ENCODE measurements at places on chromosomes 3 and 15.
A peak's percentile ranks its signal among the peaks of the same experiment; 100 is the strongest.

DNA sequence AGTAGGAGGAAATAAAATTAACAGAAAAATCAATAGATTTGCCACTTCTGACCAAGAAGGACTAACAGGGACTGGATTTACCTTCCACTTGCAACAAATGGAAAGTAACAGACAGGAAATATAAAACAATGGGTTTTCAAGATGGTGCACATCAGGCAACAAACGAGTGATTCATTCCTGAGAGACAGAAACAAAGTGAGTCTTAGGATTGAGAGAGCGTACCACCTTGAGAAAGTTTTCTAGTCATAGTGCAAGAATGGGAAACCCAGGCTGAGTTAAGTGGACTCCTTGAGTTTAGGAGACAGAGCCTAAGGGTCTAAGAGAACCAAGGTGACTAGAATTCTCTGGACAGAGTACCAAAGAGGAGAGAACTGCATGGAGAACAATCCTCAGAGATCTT lies 101.7 kb downstream of the PPP2R3A start:
- no peak for DNase-seq

- DNase-seq: no peak
Measured at GRCh38 chr3:129068291-129068886, 7.8 kb downstream of the GP9 start.

GRCh38 chr3:7813365-7813764 lies 688.3 kb upstream of the LMCD1 start:
- DNase-seq: no peak

DNA sequence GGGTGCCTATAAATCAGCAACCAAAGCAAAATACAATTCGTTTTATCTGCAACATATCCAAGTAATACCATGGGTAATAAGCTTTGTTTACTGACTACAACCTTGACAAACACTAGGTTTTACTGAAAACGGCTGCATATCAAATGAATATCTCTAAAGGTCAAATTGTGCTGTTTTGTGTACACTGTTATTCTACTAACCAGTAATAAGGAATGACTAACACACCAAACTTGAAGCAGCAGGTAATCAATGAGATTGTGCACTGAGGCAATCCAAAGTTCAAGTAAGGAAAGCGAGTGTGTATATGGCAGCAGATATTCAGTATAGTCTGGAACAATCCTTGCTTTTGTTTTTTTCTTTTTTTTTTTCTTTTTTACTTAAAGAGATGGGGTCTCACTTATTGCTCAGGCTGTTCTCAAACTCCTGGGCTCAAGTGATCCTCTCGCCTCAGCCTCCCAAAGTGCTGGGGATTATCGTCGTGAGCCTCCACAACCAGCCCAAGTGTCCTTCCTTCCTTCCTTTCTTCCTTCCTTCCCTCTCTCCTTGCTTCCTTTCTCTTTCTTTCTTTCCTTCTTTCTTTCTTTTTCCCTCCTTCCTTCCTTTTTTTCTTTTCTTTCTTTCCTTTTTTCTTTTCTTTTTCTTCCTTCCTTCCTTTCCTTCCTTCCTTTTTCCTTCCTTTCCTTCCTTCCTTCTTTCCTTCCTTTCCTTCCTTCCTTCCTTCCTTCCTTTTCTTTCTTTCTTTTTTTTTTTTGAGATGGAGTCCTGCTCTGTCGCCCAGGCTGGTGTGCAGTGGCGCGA lies 34.9 kb downstream of the AP3S2 start:
- DNase-seq: no peak

- DNase-seq: no peak
Measured at GRCh38 chr3:39639344-39640236, 169.8 kb upstream of the MYRIP start.

DNA sequence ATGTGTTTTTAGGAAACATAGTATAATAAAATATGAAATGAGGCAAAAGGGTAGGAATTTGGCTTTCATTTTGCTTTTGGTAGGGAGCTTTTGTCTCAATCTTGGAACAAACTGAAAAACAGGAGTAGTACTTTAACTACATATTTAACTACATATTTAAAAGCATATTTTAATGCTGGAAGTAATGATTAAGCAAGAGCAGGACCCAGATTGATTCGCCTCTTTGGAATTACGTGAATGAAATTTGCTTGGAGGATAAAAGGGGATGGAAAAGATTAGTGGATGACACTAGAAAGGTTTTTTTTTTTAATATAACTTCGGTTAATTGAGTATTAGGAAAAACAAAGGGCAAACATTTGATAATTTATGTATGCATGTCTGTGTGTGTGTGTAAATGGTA lies 11.2 kb upstream of the TMEM212 start:
- DNase-seq: no peak

- no peak for DNase-seq
Measured at GRCh38 chr3:127256733-127257271, 31.0 kb downstream of the PRR20G start.

DNA sequence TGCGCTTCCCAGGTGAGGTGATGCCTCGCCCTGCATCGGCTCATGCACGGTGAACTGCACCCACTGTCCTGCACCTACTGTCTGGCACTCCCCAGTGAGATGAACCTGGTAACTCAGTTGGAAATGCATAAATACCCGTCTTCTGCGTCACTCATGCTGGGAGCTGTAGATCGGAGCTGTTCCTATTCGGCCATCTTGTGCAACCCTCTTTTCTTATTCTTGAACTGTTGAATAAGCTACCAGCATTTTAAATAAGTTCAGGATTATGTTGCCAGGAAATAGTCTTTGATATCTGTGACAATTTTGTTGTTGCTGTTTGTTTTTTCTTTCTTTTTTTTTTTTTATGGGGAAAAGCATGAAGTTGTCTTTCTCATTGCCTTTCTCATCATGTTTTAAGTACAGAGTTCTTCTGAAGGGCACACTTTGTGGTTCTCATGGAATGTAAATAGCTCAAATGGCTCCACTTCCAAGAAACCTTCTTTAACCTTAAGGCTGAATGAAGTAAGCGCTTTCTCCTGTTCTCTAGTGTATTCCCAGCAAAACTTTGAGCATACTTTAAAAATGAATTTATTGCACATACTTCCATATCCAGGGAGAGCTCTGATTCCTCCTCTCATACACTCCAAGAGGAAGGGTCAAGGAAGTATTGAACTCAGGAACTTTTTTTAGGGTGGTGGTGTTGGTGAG lies 468.0 kb upstream of the TBL1XR1 start:
- DNase-seq: no peak

DNA sequence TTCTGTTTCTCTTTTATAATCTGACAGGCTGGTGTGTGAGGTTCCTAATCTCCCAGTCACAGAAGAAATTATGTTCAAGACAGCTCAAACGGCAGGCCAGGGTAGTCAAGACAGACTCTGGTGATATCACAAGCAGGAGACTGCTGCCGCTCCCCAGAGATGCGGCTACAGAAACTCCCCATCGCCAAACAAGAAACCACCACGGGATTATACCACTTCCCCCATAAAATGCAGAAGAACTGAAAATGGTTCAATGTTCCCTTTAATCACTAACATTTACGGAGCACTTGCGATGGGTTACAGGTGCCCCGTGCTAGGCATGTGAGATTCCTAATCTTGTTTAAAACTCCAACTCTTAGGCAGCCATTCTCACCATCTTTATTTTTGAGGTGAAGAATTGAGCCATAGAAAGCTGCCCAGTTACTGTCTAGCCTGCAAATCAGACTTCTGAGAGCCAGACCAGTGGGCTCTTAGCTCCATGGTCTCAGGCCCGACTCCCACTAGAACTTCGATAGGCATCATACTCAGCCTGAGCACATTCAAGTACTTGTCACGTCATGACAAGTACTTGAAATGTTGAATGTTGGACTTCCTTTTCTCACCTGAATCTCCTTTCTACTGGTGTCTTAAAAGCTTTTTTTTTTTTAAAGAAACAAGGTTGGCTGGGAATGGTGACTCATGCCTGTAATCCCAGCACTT lies 58.4 kb downstream of the TBC1D2B start:
- no peak for DNase-seq

DNA sequence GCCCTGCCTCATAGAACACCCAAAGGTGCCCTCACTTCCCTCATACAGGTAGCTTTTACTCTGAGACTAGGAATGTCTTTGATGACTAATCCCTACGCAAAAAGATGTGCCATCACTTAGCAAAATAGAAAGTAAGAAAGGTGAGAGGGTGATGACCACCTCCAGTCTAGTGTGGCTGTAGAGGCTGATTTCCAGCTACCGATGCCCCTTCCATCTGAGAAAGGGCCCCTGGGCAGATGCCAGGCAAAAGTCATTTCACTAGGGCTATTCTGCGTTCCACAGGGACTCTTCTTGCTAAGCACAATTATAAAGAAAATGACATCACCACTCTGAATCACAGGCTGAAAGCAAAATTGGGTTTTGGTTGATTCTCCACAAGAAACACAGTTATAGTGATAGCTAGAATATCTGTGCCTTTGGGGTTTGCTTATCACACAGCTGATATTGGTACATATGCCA lies 77.4 kb downstream of the RBPMS2 start:
- DNase-seq: peak; percentile 11

- DNase-seq: no peak
Measured at GRCh38 chr3:197027151-197027895, 2.3 kb downstream of the MELTF start.

- no peak for DNase-seq
Measured at GRCh38 chr15:47644722-47645121, 72.6 kb upstream of the SEMA6D start.

DNA sequence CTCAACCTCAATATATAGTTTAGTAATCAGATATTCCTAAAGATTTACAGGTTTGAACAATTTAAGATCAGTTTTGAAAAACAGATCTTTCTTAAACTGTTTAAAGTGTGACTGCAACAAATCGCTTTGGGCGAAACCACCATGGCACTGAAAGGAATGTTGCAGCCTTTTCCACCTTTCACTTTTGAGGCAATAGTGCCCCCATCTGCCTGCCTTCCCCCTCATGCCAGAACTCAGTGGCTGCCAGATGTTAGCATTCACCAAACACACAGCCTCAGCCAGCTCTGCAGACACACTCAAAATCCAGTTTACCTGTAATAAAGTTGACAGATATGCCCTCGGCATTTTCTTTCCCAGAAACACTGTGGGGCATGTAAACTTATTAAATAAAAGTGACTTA lies 3.3 kb downstream of the LYSMD4 start:
- DNase-seq: no peak

DNA sequence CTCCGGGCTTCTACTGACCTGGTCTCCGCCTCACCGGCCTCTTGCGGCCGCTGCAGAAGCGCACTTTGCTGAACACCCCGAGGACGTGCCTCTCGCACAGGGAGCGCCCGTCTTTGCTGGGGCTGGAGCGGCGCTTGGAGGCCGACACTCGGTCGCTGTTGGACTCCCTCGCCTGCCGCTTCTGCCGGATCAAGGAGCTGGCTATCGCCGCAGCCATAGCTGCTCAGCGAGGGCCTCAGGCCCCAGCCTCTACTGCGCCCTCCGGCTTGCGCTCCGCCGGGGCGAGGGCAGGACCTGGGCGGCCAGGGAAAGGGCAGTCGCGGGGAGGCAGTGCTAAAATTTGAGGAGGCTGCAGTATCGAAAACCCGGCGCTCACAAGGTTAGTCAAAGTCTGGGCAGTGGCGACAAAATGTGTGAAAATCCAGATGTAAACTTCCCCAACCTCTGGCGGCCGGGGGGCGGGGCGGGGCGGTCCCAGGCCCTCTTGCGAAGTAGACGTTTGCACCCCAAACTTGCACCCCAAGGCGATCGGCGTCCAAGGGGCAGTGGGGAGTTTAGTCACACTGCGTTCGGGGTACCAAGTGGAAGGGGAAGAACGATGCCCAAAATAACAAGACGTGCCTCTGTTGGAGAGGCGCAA lies 319.2 kb downstream of the FGF12 start:
- no peak for DNase-seq

GRCh38 chr15:66774001-66774814 lies 72.2 kb downstream of the SMAD6 start:
- DNase-seq: peak; percentile 33

DNA sequence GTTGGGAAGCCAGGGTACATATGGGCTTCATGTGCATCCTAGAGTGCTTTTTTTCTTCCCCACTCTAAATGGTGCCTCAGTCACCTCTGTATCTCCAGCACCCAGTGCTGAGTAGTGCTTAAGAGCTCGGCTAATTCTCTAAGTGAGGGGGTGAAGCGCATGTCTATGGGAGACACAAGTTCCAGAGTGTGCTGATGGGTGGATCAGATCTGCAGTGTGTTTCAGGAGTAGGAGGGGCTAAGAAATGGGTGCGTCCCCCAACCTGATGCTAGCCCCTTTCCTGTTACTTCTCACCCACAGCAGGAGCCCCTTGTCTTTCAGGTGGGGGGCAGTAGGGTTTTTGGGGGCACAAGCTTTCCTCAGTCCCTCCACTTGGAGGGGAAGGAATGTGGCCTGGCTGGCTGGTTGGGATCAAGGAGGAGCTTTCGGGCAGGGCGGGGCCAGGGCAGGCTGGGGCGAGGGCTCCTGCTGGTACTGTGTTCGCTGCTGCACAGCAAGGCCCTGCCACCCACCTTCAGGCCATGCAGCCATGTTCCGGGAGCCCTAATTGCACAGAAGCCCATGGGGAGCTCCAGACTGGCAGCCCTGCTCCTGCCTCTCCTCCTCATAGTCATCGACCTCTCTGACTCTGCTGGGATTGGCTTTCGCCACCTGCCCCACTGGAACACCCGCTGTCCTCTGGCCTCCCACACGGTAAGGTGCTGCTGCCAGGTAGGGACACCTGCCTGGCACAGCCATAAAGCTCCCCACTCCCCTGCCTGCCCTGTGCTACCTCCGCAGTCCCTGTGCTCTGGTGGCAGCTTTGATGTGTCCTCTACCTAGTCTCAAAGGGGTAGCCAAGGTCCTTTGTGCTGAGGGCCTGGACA lies at the start of gene IL17RE:
IL17RE (plus strand) TSS at position 477 of the 866 bp plus-strand sequence; CDS start at position 562, 85 bp downstream.
- no peak for DNase-seq

DNA sequence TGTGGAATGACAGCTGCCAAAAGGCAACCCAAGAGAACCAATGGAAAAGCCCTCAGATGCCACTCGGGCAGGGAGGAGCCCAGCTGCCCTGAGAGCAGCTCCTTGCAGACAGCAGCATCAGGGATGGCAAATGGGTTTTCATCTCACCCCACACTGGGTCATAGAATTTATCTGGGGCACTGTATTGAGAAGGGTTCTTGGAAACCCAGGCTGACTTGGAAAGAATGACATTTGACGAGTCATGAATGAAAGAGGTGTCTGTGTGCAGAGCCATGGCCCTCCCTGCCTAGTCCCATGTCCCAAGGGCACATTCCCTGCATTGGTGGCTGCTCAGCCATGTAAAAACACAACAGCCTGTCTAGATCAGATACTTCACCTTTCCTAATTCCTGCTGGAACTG lies 157.9 kb upstream of the BHLHE40 start:
- peak; percentile 20 for DNase-seq

GRCh38 chr3:156474560-156475389 lies 80.1 kb downstream of the SSR3 start:
- no peak for DNase-seq

DNA sequence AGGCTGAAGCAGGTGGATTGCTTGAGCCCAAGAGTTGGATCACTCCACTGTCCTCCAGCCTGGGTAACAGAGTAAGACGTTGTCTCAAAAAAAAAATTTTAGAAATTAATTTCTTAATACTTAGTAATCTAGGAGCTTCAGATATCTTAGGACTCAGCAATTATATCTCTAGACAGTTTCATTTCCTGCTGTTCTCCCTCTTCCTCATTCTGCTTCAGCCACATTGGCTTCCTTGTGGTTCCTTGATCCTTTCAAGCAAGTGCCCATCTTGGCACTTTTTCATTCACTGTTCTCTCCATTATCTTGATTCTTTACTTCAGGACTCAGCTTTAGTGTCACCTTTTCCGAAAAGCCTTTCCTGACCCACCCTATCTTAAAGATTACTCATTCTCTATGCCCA lies 22.5 kb downstream of the TMEM202 start:
- DNase-seq: no peak

GRCh38 chr15:100779331-100780207 lies 100.1 kb upstream of the ALDH1A3 start:
- DNase-seq: no peak

All from stimulated activated CD4-positive, alpha-beta T cell treated with anti-CD3 and anti-CD28 coated beads, Interleukin-12 subunit alpha, Interleukin-12 subunit beta, amount 100 ng/mL, for 4 hours (primary cell).